Hepatocyte (in vitro differentiated cells): ENCODE measurements at places on chromosomes 4 and X. TPM values are rescaled to one million over a fixed set of nuclear protein-coding genes. Genes with fewer than 3 reads are reported as not detected.

- DNase-seq = no peak
Measured at GRCh38 chr4:4480685-4481398, 61.0 kb downstream of the STX18 start.

DNA sequence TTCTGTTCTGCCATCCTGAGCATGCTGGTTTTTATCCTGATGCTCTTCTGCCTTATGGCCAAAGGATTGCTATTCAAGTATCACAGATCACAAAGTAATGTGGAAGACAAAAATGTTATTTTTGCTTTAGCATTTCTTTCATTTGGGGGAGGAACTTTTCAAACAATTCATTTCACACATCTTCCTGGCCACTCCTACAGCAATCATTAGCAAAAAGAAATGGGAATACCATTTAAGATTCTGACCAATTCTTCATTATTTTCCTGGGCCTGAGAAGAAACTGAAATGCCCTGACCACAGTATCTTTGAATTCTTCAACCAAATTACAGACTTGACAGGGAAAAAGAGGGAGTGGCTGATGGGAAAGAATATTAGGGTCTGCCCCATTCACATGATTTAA lies 38.0 kb upstream of the GRID2 start:
- DNase-seq = no peak

GRCh38 chr4:125390126-125390525 lies 75.4 kb downstream of the FAT4 start:
- no peak for DNase-seq

DNA sequence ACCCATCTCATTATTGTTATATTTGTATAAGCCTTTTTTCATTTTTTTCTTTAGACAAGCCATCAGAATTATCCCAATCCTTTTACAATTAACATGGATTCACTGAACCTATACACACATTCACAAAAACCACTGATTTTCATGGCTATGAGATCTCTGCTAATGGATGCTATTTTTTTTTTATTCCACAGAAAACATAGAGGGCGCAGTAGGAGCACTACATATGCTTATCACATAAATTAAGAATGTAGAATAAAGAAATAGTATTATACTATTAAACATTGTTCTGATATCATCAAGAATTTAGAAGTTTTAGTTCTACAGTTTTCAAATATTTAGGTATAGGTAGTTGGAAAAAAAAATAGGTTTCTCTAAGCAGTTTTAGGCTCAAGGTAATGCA lies 1477.4 kb downstream of the ARAP2 start:
- DNase-seq = no peak

- no peak for DNase-seq
Measured at GRCh38 chr4:33739884-33740632, 2504.3 kb downstream of the ARAP2 start.

GRCh38 chrX:36431819-36432218 lies 512.3 kb downstream of the CFAP47 start:
- peak; percentile 14 for DNase-seq

DNA sequence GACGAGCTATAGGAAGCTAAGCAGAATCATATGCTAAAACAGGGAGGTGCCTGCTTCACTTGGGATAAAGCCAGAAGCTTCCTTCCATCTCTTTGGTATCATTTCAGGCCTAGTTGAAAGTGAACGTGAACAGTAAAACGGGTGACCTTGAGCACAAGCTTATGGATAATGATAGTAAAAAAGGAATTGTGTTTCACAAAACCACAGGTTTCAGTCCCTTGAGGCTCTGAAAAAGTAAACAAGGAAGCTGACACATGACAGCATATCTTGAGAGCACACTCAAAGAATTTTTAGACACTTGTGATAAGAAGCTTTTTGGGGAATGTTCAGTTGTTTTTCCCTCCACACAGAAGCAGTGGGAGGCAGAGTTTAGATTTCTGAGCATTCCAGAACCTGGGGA lies 286.1 kb downstream of the DCHS2 start:
- no peak for DNase-seq

DNA sequence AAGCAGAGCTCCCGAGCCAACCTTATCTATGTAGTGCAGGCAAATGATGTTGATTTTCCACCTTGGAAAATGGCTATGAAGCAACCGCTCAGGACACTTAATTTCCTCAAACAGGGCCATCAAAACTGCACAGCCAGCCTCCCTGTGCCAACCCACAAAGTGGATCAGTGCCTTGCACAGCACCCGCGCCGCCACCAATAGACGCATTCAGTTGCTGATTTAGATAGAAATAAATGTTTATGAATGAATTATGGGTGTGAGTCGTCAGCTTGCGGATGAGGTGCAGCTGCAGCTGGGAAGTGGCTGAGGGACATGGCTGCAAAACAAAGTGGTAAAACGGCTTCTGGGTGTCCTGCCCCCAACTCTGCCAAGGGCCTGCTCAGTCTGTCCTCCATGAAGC lies 47.0 kb downstream of the SOD3 start:
- no peak for DNase-seq

GRCh38 chr4:53088152-53088551 lies 226.0 kb downstream of the RASL11B start:
- DNase-seq = no peak

DNA sequence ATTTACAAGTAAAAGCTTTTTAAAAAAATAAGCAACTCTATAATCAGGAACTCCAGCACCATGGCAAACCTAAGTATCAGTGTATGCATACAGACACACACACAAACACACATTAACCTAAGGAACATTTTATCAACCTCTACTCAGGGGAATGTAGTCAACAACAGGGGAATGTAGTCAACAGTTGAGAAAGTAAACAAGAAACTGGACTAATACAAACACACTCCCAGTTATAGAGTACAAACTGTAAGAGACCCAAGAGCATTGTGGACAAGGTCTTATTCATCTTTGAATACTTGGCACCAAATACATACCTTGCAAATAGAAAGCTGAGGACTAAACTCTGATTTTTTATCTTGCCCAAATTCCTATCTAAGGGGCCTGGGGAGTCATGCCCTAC lies 36.2 kb downstream of the PAPSS1 start:
- no peak for DNase-seq

GRCh38 chr4:14583331-14583730 lies 418.9 kb upstream of the CPEB2 start:
- peak; percentile 7 for DNase-seq

DNA sequence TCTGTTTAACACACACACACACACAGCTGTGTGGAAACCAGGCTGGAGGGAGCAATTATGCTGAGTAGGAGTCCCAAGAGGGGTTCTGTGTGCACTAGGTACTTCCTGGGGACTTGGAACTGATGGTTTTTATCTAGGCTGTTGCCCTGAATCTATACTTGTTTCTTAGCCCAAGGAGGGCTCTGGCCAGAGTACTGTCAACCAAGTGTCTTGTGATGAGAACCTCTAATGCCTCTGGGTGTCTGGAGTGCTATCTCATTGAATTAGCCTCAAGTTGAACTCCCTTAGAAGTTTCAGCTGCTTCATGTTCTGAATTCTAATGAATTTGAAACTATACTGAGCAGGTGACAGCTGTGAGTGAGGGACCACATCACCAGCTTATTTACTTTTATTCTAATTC lies 16.6 kb downstream of the ARHGAP24 start:
- DNase-seq = no peak

Gene FHDC1
- 3.1 TPM in 2 replicates for total RNA-seq

Gene SPIN2A
- total RNA-seq = 0.24 and 1.0 TPM in 2 replicates

Gene SORBS2
- total RNA-seq = 52.1 and 56.5 TPM in 2 replicates

Gene CLDN22
- not detected in 2 replicates for total RNA-seq
